NCI-H82 (cell line): ENCODE measurements at places on chromosomes 6 and 20.
A peak's percentile ranks its signal among the peaks of the same experiment; 100 is the strongest.

GRCh38 chr6:168097621-168098430 is 18.8 kb upstream of the FRMD1 start:
- DNase-seq, result no peak

GRCh38 chr6:138113588-138114210 is 6.5 kb upstream of the PERP start:
- peak; percentile 41 for DNase-seq

DNA sequence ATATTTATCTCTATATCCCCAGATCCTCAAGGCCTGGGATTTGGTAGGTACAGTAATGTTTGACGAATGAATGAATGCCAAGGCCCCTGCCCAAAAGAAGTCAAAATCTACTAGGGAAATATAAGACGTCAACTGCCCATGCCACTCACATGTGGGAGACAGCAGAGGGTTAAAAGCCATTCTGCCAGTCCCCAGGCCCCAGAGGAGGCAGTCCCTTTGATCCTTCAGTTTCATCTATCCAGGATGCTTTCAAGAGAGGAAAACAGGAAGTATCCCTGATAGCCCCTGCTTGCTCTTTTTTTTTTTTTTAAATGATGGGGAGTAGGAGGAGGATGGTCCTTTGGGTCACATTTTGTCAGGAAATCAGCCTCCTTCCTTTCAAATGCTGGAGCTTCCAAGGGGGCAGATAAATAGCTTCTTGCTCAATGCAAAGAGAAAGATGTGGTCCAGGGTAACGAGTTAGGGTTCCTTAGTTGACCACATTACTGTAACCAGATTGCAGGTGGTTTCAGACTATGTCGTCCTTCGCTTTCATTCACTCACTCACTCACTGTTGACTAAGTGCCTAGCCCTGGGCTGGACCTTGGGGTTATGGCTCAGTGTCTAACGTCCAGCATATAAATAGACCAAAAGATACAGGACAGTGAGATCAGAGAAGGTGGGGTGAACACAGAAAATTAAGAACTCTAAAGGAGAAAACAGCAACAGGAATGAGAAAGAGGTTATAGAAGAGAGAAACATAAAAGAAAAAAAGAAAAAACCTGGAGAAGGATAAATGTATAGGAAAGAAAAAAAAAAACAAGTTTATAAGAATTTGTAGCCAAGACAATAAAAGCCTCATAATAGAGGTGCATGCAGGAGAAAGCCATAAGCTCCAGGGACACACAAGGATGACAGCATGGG is 64.6 kb upstream of the PIM1 start:
- DNase-seq, result no peak

GRCh38 chr6:154234019-154234772 is 122.4 kb downstream of the IPCEF1 start:
- DNase-seq, result no peak

- DNase-seq, result no peak
Measured at GRCh38 chr6:38552121-38552520, 87.6 kb downstream of the BTBD9 start.

- DNase-seq, result peak; percentile 82
Measured at GRCh38 chr6:34656378-34657036, 40.1 kb downstream of the ILRUN start.

GRCh38 chr6:88650029-88650619 is 313.3 kb downstream of the RNGTT start:
- DNase-seq, result no peak

- no peak for DNase-seq
Measured at GRCh38 chr20:14454296-14454695, 116.9 kb upstream of the FLRT3 start.

DNA sequence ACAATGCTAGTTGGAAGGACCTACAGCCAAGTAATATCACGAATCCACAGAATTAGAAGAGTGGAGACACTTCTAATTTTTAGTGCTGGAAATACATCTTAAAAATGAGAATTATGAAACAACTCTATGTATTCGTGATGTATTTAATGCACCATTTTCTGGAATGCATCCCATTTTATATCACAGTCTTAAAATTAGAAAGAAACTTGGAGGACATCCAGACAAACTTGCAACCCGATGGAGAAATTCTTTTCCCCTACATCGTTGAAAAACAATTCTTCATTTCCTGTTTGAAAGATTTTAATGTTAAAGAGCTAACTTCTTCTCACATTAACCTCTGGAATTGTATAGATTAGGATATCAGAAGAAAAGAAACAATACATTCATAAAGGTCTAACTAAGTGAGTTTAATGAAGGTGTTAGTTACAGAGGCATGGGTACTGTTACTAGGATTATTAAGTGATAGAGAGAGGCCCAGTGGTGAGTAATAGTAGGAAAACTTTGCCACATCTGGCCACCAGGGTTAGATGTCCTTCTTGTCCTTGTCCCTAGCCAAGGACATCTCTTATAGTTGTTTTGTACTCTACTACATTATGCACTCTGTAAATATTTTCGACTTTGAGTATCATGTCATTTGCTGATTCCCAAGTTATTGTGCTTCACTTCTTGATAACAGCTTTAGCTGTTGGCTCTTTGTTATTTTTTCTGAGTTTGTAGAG is 502.4 kb upstream of the PTCHD4 start:
- DNase-seq, result no peak

DNA sequence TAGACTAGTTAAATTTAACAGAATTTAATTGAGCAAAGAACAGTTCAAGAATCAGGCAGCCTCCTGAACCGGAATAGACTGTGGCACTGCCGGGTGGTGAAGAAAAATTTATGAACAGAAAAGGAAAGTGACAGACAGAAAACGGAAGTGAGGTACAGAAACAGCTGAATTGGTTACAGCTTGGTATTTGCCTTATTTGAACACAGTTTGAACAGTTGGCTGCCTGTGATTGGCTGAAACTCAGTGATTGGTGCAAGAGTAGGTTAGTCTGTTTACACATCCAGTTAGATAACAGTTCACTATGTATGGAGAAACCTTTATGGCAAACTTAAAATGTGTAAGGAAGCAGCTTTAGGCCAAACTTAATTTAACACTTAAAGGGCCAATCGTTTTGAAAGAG is 116.0 kb upstream of the CITED2 start:
- no peak for DNase-seq

GRCh38 chr6:26629359-26629758 is 30.2 kb downstream of the ZNF322 start:
- DNase-seq, result no peak

DNA sequence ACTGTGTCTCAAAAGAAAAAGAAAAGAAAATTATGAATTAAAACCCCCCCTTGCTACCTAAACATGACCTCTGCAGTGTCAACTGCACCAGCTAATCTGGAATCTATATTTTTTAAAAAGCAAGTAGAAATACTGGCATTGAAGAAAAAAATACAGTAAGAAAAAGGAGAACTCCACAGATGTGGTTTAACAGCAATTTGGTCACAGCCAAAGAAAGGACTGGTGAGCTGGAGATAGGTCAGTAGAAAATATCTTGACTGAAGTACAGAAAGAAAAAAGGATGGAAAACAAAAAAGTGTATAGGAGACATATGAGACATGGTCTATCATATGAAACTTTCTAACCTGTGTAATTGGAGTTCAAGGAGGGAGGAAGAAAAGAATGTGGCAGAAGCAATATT is 44.1 kb upstream of the ERVFRD-1 start:
- DNase-seq, result no peak

GRCh38 chr6:40788661-40789655 is 201.8 kb upstream of the LRFN2 start:
- peak; percentile 89 for DNase-seq

DNA sequence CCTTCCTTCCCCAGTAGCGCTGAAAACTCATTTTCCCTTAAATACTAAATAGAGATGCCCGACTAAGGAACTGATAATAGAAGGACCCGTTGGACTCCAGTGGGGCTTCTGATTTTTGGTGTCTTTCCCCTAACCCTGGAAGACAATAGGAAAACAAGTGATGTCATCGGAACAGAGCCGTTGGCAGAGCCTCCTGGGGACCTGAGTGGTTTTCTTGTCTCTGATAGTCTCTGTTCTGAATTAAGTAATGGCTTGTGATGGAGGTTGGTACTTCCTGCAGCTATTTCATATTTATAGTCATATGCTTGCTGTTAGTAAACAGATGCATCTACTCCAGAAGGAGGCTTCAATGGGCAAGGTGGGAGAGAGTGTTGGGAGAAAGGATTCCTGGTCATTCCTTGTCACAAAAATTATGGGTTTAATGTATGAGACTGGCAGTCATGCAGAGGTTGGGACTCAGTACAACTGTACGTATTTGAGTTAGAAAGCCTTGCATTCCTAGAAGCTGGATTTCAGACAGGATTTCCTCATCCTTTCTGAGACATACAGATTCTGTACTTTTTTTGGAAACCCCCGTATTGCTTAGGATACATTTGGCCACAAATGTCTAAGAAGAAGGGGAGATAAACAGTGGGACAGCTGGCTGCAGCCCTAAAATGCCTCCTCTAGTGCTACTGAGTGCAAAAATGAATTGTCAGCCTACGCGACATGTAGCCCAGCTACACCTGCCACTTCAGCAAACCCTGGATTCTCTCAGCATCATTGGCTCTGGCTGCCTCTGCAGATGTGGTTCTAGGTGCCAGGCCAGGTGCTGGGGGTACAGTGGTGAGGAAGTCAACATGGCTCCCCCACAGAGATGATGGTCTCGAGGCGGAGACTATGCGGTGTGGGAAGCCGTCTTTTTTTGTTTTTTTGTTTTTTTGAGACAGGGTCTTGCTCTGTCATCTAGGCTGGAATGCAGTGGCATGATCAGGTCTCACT is 38.1 kb downstream of the CDS2 start:
- DNase-seq, result no peak

GRCh38 chr6:167437888-167438484 is 113.1 kb downstream of the TTLL2 start:
- DNase-seq, result no peak

DNA sequence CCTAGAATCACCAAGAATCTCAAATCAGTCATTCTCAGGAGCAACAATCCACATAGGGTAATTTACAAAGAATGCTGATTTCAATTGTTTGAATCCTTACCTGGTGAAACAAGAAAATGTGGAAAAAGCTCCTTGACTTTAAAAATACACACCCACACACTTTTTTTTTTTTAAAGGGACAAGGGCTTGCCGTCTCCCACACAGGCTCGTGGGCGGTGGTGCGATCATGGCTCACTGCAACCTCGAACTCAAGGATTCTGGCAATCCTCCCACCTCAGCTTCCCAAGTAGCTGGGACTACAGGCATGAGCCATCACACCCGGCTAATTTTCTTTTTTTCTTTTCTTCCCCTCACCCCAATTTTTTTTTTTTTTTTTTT is 30.7 kb downstream of the PARD6B start:
- DNase-seq, result no peak

DNA sequence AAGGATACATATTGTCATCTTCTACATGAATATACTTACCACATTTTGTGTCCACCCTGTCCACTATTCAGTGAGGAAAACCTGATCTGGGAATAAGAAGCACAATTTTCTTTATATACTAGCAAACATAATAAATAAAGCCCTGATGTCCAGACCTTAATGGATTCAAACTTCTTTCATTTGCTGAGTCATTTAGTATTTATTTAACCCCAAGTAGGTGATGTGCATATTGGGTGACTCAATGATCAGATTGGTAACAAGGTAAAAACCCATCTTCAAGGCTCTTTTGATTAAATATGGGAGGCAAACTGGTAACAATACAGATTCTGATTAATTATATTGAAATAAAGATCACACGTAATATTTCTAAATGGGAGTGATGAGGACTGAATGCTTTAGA is 1159.8 kb upstream of the EYS start:
- no peak for DNase-seq

- no peak for DNase-seq
Measured at GRCh38 chr20:846894-847278, 13.4 kb downstream of the FAM110A start.

DNA sequence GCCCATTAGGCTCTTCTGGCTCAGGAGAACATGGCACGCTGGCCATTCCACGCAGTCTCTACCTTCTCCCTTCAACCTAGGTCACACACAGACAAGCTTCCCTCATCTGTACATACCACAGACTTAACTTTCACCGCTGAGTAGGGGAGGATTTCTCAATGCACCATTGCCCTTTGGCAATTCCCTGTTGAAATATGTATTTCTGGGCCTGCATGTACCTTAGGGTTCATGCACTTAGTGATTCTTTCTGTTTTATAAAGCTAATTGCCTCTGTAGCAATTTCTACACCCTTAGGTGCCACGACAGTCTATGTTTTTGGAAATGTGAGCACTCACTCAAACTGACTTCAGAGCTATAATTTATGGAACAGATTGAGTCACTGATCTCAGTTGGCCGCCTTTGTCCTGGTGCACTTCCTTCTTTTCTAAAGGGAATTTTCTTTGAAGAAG is 253.8 kb upstream of the PRDM1 start:
- no peak for DNase-seq

DNA sequence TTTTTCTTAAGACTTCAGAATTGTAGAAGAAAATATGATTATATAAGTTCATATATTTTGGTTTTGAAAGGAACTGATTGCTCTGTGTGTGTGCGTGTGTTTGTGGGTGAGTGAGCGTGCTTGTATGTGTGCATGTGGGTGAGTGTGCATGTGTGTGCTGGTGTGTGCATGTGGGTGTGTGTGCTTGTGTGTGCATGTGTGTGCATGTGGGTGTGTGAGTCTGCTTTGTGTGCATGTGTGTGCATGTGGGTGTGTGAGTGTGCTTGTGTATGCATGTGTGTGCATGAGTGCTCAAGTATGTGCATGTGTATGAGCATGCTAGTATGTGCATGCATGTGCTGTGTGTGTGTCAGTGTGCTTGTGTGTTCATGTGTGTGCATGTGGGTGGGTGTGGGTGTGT is 238.5 kb downstream of the CDC5L start:
- no peak for DNase-seq

DNA sequence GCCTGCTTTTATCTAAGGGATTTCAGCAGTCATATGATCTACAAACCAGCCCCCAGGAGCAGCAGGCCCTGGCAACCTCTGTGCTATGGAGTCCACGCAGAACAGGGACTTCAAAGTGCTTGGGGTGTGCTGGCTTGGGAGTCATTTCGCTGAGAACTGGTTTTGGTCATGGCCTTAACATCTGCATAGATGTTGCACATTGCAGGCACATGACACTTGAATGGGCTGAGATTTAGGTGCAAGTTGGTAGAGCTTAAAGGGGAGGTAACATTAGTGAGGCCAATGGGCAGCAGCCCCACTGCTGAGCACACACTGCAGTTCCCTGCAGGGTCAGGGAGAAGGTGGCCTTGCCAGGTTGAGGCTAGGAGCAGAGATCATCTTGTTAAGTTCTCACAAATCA is 43.6 kb downstream of the RREB1 start:
- DNase-seq, result peak; percentile 69
